ENCODE measurements at places on chromosomes 4 and X. TPM values are rescaled to one million over a fixed set of nuclear protein-coding genes. Genes with fewer than 3 reads are reported as not detected.
A peak's percentile ranks its signal among the peaks of the same experiment; 100 is the strongest.

DNA sequence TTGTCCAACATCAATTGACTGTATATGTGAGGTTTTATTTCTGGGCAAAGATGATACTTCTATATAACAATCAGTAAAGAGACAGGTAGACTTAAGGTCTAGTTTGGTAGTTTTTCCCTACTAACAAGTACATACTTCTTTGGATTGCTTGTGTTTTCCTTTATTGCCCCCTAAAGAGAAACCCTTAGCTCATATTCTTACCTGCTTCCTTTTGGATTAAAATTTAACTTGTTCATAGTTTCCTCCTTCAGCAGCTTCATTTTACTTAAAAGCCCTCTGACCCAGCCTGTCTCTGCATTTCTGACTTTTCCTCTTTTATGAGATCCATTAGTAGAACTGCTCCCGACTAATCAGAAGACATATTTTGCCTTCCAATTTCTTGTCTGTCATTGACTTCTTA, 75.7 kb upstream of the GPC4 start:
- H3K27ac ChIP-seq, result no peak overlapping the region
- no peaks in the 10 kb centered on the region for H3K27me3 ChIP-seq
- no peak overlapping the region for H3K4me3 ChIP-seq
- no peaks in the 10 kb centered on the region for H3K36me3 ChIP-seq
- peaks cover 4% of the 10 kb centered on the region for H3K4me1 ChIP-seq

DNA sequence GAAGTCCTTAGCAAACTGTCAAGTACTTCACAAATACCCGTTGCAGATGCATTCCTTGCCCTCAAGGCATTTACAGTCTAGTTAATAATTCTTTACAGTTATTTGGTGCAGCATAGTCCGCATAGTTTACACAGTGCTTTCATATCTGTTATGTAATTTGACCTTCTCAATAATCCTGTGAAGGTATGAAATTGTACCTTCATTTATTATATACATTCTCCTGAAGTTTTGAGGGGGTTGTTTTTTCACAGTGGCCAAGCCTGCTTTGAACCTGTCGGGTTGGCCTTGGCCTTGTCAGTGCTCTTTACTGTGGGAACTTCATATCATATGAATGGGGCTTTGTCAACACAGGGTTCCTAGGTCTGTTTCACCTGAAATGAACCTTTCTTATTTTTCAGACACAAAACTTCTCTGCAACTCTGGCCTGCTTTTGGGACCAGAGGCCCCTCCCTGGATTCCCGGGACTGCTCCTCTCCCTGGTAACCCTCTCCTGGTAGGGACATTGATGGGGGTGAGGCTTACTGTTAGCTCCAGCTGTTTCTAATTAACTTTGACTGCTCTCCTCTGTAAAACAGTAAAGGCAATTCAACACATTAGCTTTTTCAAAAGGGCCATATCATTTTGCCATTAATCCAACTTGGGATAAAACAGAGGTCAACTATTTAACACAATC, 9.1 kb downstream of the IGFBP7 start:
- no peaks in the 10 kb centered on the region for H3K27me3 ChIP-seq
- H3K4me3 ChIP-seq, result no peak overlapping the region
- H3K36me3 ChIP-seq, result no peaks in the 10 kb centered on the region
- peaks cover 92% of the 10 kb centered on the region for H3K4me1 ChIP-seq
- DNase-seq, result no peak
- H3K27ac ChIP-seq, result peak overlapping the region; percentile 98

DNA sequence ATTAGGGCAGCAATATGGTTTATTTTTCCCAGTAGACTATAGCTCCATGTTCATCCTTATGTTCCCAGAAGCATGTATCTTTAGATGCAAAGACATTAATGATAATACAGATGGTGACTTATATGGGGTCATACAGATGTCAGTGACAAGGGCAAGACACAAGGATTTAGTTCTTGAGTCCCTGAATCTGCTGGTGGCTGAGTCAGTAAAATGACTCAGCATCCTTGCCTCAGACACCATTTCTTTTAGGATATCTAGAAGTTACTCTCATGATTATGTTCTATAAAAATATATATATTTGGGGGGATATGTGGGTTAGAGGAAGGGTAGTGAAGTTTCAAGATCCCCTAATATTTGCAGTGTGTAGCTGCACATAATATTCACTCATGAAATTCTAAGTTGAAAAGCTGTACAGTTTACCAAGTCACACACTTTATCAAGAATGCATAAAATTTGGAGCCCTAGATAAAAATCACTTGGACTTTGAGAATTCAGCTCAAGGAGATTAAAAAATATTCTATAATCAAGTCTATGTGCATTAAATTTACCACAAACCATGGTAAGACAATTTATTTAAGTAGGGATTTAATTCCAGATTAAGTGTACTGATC, 101.9 kb downstream of the LNX1 start:
- no peaks in the 10 kb centered on the region for H3K27me3 ChIP-seq
- no peak overlapping the region for H3K4me3 ChIP-seq
- no peak for DNase-seq

DNA sequence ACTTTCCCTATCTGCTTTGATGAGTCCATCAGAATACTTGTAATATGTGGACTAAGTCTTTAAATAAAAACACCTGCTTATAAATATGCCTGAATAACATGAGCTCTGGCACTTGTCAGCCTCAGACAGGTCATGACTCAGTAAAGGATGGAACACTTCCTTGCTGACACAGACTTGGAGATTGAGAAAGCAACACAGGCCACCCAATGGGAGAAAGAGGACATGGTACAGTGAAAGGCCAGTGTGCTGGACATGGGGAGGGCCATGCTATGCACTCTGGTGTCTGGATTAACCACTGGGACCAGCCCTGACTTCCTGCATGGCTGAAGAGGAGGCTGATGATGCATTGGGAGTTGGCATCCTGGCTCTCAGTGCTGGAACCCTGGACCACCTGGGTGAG, 149.5 kb downstream of the DHRSX start:
- H3K4me3 ChIP-seq, result no peak overlapping the region
- DNase-seq, result no peak
- no peak overlapping the region for H3K27ac ChIP-seq
- H3K36me3 ChIP-seq, result no peaks in the 10 kb centered on the region
- H3K4me1 ChIP-seq, result no peaks in the 10 kb centered on the region

DNA sequence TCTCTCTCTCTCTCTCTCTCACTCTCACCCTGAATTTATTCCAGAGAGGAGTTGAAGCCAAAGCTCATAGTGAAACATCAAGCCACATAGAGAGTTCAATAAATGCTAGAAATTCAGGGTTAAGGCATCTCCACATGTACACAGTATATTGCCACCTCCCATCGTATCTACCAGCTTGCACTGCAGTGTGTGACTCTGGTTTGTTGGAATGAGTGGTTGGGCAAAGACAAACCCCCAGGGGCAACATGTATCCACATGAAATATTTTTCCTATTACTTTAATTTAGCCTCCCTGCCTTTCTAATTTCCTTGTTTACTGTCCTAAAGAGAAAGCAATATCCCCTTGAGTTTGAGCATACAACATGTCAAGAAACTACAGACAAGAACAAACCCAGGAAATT, 247.3 kb downstream of the SPATA18 start:
- no peak overlapping the region for H3K27ac ChIP-seq
- H3K4me3 ChIP-seq, result no peak overlapping the region
- no peaks in the 10 kb centered on the region for H3K27me3 ChIP-seq
- no peaks in the 10 kb centered on the region for H3K4me1 ChIP-seq
- H3K36me3 ChIP-seq, result no peaks in the 10 kb centered on the region
- DNase-seq, result no peak

SPATA18 gene
- total RNA-seq, result 7.5 TPM

GAB3 gene
- 5.4 TPM for total RNA-seq

TEX13B gene
- total RNA-seq, result not detected

- DNase-seq, result no peak
- H3K4me3 ChIP-seq, result no peak overlapping the region
- no peaks in the 10 kb centered on the region for H3K27me3 ChIP-seq
- H3K4me1 ChIP-seq, result peaks cover 2% of the 10 kb centered on the region
Observed at GRCh38 chrX:147914591-147914990, 2.9 kb downstream of the FMR1 start.

RAB9B gene
- total RNA-seq, result 10.6 TPM

GRCh38 chrX:41559235-41560052, 112.3 kb downstream of the NYX start:
- no peak overlapping the region for H3K4me3 ChIP-seq
- H3K4me1 ChIP-seq, result peaks cover 16% of the 10 kb centered on the region
- no peak for DNase-seq
- H3K27ac ChIP-seq, result no peak overlapping the region

- H3K4me3 ChIP-seq, result no peak overlapping the region
- DNase-seq, result no peak
- no peaks in the 10 kb centered on the region for H3K27me3 ChIP-seq
Observed at GRCh38 chr4:113278324-113278934, 229.0 kb downstream of the ANK2 start.

DNA sequence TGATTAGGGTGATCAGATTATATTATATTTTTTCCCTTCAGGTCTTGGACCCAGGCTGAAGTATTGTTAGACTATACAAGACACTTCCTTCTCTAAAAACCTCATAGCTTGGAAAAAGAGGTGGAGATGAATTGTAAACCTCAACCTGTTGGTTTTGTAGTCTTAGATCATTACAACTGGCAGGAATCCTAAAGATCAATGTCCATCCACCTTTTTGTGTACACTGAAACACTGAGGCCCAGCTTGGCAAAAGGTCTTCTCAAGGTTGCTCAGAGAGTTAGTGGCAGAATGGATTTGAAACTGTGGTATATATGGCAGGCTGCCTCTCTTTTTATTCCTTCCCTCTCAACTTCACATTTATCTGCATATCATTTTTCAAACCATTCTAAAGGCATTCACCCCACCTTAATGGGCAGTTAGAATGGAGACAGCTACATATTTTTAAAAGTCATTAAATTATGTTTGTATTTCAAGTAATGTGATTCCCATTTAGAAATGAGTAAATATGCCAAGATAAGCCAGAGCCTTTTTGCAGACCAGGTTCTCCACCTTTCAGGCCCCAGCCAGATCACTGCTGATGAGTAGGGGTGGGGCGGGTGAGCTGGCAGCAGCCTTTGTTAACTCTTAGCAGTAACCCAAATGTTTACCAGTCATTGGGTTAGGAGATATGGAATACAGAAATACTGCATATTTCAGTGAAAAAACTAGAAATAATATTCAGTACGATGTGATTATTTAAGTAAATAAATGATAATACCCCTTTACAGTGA, 243.2 kb upstream of the F9 start:
- H3K27ac ChIP-seq, result no peak overlapping the region
- H3K4me1 ChIP-seq, result no peaks in the 10 kb centered on the region
- no peak for DNase-seq
- H3K4me3 ChIP-seq, result no peak overlapping the region
- no peaks in the 10 kb centered on the region for H3K36me3 ChIP-seq

DNA sequence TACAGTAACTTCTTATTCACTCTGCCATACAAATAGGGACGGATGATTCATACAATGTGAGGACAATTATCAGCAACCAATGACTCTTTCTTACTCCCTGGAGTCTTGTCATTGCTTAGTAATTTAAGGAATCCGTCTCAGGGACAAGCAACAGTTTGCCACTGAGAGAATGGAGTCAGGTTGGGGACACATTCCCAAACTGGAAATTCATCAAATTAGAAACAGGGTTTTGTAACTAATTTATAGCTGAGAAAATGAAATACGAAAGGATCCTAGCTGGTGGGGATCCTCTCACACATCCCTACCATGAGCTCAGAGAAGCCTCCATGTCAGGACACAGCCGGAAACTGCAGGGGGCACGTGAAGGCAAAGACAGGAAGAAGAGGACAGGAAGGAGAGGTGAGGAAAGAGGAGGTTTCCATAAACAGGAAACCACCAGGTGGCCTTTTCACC, 50.4 kb upstream of the KDR start:
- no peaks in the 10 kb centered on the region for H3K4me1 ChIP-seq
- H3K36me3 ChIP-seq, result no peaks in the 10 kb centered on the region
- no peak overlapping the region for H3K27ac ChIP-seq
- no peak for DNase-seq
- H3K27me3 ChIP-seq, result no peaks in the 10 kb centered on the region
- no peak overlapping the region for H3K4me3 ChIP-seq

TMPRSS11F gene
- total RNA-seq, result not detected

GRCh38 chr4:23654791-23655190, 235.1 kb downstream of the PPARGC1A start:
- DNase-seq, result no peak
- no peak overlapping the region for H3K4me3 ChIP-seq
- no peaks in the 10 kb centered on the region for H3K4me1 ChIP-seq
- H3K27ac ChIP-seq, result no peak overlapping the region
- no peaks in the 10 kb centered on the region for H3K27me3 ChIP-seq

Measured in esophagus muscularis mucosa (tissue), 4 donors.